ENCODE measurements at places on chromosomes 5 and 9.
A peak's percentile ranks its signal among the peaks of the same experiment; 100 is the strongest.

- no peak for DNase-seq
Observed at GRCh38 chr5:137696481-137696880, 39.4 kb downstream of the KLHL3 start.

- DNase-seq, result no peak
Observed at GRCh38 chr9:106916466-106917235, 53.7 kb downstream of the ZNF462 start.

- no peak for DNase-seq
Observed at GRCh38 chr5:81080809-81081460, 120.8 kb downstream of the RASGRF2 start.

GRCh38 chr5:34686762-34687268 is 30.7 kb downstream of the RAI14 start:
- DNase-seq, result no peak

DNA sequence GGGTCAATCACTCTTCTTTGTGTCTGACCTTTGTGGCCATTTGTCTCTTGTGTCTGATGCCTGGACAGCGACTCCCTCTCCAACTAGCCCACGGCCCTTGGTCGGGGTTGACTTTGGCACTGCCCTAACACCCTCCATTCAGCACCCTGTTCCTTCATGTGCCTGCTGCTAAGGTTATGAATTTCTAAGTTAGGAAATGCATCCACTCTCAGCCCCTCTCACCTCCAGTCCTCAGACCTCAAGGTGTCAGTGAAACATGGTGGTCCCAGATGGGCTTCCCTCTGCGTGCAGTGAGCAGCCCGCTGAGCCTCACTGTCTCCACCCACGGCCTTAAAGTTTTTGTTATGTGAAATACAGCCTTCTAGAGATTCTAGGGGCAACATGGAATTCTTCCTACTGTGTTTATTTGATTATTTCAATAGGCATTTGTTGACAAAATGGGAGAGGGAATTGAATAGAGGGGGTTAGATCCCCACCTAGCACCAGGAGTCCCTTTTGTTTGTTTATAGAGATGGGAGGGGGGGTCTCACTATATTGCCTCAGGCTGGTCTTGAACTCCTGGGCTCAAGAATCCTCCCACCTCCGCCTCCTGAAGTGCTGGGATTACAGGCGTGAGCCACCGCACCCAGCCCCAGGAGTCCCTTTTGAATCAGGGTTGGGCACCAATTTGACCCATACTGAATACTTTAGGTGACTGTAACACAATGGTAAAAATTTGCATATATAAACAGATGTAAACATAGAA is 1.6 kb upstream of the GLIPR2 start:
- DNase-seq, result no peak

DNA sequence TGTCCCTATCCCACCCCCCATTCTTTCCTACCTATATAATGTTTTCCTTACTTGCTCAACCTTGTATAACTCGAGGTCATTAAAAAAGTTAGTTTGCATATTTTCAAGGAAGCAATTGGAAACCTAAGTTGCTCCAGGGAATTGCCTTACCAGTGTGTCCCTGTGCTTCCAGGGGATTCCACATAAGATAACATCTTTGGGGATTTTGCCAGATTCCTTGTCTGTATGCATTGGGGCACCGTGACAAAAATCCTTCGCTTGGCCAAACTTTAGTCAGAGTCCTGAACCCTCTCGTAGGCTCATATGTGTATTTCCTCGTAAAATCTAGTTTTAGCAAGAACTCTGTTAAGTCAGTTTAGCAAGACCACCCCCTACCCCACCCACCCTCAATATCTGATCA is 14.7 kb upstream of the OSMR start:
- no peak for DNase-seq

- no peak for DNase-seq
Observed at GRCh38 chr5:76225336-76225735, 142.2 kb downstream of the SV2C start.

GRCh38 chr5:74480201-74480600 is 160.3 kb downstream of the ENC1 start:
- no peak for DNase-seq

- DNase-seq, result no peak
Observed at GRCh38 chr5:16049761-16050160, 129.8 kb downstream of the MARCHF11 start.

DNA sequence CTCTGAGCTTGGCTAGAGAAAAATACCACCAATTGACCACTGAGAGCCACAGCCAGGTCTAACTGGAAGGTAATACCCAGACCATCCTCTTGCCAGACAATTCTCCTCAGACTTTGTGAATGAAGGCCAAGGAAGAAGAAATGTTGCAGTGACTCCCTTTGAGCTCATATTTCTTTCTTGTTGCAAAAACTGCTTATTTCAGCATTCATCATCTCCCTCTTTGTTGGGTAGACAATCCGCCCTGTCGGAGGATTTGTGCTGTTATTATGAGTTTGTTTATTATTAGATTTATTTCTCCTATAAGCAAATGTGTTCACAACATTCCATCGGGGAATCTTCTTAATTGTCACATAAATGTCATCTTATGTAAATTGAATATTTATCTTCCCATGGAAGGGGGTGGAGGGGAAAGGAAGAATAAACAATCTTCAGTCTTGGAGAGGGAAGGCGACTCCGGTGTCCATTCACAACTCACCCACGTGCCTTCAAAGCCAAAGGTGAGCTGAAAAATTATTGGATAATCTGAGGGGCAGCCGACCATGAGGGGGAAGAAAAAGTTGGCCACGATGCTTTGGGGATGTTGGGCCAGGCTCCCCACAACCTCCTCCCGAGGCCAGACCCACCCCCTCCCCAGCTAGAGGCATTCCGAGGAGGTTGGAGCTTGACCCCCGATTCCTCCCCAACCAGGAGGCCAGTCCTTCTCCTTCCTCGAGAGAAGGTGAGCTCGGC is 1.8 kb upstream of the JADE2 start:
- DNase-seq, result no peak

DNA sequence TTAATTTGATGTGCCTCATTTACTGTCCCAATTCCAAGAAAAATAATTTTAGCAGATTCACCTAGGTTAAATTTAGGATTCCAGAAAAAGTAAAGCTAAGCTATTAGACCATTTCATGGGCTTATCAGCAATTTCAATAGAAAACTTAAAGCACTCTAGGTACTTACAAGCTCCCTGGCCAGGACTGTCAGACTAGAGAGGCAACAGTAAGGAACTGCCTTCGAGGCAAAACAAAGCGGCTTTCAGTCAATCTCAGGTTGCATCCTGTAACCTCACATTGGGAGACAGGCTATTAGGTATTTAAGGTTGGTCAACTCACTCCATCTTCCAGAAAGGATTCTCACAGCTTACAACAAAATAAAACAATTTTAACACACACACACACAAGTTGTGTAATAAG is 48.7 kb upstream of the FSD1L start:
- DNase-seq, result no peak

DNA sequence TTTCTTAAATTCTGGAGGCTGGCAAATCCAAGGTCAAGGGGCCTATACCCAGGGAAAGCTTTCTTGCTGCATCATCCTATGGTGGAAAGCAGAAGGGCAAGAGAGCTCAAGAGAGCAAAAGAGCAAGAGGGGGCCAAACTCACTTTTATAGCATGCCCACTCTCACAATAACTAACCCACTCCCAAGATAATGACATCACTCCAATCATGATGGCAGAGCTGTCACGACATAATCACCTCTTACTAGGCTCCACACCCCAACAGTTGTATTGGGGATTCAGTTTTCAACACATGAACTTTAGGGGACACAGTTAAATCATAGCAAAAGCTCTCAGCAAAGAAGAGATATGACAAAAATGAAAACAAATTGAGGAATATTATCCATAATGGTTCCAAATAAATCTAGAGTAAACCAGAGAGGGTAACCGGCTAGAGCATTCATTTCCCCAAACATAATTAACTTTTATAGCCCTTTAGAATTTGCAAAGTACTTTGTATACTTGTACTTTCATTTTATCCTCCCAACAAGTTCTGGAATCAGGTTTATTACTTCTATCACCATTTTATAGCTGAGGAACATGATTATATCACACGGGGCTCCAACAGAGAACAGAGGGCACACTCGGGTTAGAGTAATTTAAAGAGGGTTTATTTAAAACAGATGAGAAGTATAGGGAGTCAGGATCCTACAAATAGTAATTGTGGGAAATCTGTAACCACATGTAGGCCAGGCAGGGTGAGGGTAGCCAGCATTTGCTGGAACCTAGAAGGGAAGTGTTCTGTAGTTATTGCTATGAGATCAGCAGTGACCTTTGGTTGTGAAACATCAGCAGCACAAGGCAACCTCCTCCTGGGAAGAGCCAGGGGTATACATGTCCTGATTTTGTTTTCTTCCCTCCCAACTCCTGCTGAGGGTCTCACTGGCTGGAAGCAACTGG is 7.2 kb upstream of the TARS1 start:
- DNase-seq, result no peak

DNA sequence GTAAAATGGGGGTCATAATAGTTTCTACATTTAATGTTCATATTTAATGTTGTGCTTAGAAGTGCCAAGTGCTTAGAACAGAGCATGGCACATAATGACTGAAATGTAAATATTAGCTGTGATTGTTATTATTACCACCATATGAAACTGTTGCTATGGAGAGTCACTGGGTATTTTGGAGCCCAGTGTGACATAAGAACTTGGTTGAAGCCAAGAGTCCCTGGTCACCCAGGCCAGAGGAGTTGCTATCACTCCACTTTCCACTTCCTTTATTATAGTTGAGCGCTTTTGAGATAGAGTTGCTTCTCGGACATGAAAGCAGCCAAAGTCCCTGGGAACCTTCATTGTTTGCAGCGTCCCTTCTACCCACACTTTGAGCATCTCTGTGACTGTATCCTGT is 77.1 kb downstream of the MAP1B start:
- DNase-seq, result no peak

DNA sequence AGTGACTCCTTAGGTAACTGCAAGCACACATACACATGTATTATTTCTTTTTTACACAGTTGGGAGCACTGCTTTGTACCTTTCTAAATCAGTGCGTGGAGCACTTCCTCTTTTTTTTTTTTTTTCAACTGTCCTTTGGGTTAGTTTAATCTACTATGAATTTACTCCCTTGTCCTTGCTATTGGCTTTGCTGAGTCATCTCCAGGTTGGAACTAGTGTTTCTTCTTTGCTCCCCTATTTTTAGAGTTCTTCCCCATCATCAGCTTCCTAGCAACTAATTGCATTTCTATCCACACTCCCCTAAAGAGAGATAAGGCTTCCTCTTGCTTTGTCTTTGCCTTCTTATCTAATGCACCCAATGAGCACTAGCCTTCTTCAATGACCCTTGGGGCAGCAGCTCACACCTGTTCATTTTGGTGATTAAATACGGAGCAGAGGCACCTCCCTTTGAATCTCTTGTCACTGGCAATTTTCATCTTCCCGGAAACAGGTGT is 24.3 kb downstream of the S100Z start:
- peak; percentile 55 for DNase-seq

DNA sequence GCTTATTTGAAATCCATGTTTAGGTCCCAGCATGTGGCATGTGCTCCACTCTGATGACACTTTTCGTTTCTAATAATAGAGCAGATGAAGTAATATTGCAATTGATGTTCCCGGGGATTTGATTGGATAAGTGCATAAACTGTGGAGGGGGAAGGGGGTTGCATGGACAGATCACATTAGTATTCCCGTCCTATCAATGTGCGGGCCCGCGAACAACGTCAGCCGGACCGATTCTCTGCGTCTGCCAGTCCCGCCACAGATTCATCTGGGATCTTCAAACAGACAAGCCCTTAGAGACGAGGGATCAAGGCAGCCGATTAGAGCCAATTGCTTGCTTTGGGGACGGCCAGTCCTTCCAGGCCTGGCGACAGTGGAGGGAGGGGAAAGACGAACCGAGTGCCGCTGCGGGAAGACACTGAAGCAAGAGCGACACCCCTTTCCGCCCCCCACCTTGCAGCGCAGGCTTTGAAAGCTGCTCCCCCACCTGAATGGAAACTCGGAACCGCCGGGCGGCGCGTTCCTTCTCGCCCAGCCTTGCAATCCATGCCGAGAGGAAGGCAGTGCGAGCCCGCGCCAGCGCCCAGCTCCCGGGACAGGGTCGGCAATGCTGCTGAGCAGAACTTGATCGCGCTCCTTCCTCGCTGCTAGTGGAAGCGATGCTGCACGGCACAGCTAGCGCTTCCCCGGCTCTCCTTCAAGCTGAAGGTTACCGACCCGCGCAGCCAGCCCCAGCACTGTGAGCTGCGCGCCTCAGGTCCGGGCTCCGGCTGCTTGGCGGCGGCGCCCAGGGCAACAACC is at the start of gene RGS7BP:
TSS of gene RGS7BP (plus strand) at position 247 of the 798 bp plus-strand sequence. CDS start 610 bp downstream, outside the sequence.
- peak; percentile 50 for DNase-seq

All from NCI-H187 (cell line).